Activated CD8-positive, alpha-beta memory T cell treated with anti-CD3 and anti-CD28 coated beads, Interleukin-2, amount 50 U/mL, for 4 hours (primary cell): ENCODE measurements at places on chromosomes 7 and 10.

DNA sequence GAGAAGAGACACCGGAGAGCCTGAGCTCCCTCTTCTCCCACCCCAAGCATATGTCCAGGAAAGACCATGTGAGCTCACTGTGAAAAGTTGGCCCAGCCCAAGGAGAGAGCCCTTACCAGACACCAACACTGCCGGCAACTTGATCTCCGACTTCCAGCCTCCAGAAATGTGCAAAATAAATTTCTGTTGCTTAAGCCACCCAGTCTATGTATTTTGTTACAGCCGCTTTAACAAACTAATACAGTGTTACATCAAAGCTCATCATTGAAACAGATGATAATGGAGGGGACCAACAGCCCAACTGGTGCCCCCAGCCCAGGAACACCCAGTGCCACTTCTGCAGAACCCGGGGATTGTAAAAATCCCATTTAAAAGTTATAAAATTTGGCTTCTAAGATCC lies 18.9 kb downstream of the RGR start:
- no peak for DNase-seq

GRCh38 chr7:139726485-139726869 lies 51.3 kb downstream of the HIPK2 start:
- no peak for DNase-seq

GRCh38 chr10:60406182-60406581 lies 16.5 kb upstream of the ANK3 start:
- DNase-seq, result no peak

DNA sequence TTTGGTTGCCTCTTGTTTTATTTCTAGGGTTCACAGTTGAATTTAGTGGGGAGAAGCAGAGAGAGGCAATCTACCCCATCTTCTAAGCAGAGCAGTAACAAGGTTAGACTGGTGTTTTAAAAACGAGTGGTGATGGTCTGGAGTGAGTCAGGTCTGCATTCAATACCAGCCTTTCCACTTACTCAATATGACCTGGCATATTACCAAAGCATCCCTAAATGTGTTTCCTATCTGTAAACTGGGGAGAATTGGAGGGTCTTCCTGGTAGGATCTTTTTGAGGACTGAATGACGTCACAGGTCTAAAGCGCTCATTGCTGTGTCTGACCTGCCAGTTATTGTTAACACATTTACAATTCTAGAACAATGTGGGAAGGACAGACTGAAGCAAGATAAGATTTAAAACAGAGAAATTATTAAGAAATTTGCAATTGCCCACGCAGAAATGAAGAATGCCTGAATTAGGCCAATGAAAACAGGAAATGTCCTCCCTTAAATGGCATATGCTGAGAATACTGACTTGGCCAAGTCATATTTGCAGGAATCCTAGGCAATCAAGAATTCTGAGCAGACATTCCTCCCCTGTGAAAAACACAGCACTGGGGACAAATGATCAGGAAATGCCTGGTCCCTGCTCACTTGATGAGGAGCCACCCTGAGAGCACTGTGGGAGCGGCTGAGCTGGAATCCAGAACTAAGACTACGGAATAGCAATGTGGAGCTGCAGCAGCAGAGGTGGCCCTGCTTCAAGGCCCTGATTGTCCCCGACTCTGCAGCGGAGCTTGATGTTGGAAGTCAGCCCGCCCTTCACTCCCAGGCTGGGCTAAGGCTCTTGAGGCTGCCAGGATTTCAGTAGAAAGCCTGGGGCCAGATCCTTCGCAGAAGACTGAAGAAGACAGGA lies 184.5 kb upstream of the CXCL12 start:
- DNase-seq, result no peak

DNA sequence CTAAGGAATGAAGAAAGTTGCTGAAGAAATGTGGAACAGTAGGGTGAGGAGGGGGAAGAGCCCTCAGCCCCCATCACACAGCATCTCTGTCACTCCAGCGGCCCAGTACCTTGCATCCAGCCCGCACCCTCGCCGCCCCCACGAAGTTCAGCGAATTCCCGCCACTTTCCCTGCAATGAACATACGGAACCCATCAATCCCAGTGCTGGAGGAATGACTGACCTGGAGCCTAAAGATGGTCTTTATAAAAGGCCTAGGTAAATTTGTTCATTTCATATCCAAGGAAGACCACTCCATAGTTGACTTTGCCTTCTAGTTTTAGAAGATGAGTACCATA lies 779 bp upstream of the KIF5B start:
- no peak for DNase-seq

DNA sequence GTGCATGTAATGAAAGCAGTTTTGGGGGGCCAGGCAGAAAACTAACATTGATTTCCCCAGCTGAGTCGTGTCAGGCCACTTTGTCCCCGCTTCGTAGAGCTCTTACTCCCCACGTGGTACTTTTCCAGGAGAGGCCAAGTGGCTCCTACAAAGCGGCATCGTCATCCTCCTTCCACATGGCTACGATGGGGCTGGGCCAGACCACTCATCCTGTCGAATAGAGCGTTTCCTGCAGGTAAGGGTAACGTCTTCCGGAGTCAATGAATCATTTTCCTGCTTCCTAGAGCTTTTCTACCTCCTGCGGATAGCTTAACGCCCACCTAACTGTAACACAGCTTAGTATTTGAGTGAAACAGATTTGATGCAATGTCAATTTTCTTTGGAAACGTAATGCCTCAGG lies 21.7 kb upstream of the SEC61A2 start:
- DNase-seq, result no peak

GRCh38 chr10:35635576-35635975 lies 6.5 kb downstream of the FZD8 start:
- peak; percentile 17 for DNase-seq

- no peak for DNase-seq
These were observed 70.7 kb downstream of the CRPPA start for GRCh38 chr7:16350634-16351033.

DNA sequence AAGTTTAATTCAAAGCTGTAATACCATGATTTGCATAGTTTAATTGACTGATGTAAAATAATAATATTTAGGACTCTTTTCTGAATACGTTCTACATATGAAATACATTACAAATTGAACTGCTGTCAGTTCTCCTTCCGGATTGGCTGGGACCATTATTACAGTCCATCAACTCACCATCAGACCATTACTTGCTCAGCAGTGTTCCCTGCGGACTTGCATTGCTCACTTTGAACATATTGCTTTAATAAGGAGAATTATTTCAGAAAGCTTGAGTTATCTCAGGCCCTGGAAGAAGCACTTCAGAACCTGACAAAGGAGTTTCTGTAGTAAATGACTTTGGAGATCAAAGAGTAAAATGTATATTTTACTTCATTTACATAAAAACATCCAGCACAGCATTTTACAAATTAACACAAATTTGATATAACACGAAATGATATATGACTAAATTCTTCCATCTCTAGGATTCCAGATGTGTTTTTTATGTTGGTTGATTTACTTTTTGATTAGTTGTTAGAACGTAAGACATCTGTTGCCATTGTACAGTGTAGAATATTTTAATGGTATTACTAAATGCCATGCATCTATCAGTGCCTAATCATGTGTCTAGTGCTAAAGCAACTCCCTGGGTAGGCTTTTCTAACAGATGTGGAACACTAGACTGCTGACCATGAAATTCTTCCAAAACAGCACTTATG lies 418.5 kb upstream of the SEMA3A start:
- no peak for DNase-seq
